ENCODE measurements at places on chromosomes 13 and 19. TPM values are rescaled to one million over a fixed set of nuclear protein-coding genes. Genes with fewer than 3 reads are reported as not detected.
A peak's percentile ranks its signal among the peaks of the same experiment; 100 is the strongest.

DNA sequence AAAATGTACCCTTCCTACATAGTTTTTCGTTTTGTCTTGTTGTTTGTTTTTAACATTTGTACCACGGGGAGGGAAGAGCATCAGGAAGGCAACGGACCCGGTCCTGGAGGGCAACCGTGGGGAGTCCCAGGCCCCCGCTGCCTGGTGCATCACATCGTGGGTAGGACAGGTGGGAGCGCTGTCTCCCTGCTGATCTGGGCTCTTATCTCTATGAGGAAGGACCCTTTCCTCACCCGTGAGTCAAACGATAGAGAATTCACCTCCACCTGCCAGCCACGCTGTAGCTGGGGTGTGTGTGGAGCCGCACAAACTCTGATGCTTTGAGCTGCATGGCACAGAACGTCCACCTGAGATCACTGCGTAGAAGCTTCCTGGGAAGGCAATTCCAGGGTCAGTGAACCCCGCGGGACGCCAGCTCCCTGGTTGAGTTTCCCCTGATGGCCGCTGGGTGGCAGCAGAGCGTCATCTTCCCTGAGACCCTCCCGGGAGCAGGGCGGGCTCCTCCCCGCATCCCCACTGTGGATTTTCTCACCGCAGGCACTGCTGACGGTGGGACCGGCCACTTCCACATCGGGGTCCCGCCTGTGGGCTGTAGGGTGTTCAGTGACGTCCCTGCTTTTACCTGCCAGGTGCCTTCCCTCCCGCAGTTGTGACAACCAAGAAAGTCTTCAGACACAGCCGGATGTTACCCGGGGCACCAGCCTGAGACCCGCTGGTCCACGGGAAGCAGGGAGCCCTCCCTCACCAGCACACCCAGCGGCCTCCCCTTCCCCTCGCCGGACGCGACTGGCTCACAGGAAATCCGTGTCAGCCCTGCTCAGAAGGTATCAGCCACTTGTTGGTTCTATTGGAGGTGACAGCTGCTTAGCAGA, 54.7 kb downstream of the ZNF787 start:
- no peak overlapping the region for H3K27ac ChIP-seq
- no peaks in the 10 kb centered on the region for H3K4me1 ChIP-seq
- peak; percentile 34 for DNase-seq
- H3K36me3 ChIP-seq: no peaks in the 10 kb centered on the region

ZNF460 gene
- total RNA-seq: 78.1 TPM

POSTN gene
- total RNA-seq: 38.0 TPM

DNA sequence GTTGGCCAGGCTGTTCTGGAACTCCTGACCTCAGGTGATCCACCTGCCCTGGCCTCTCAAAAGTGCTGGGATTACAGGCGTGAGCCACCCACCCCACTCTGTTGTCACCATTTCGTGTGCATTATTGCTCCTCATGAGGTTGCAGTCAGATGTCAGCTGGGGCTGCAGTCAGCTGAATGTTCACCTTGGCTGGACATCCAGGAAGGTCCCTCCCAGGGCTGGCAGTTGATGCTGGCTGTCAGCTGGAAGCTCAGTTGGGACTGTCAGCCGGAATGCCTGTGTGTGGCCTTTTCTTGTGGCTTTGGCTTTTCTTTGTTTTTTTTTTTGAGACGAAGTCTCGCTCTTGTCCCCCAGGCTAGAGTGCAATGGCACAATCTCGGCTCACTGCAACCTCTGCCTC, 6.6 kb downstream of the MEGF8 start:
- H3K4me3 ChIP-seq: no peak overlapping the region
- H3K27ac ChIP-seq: no peak overlapping the region
- no peak for DNase-seq
- no peaks in the 10 kb centered on the region for H3K27me3 ChIP-seq

TNPO2 gene
- total RNA-seq: 28.2 TPM

- H3K36me3 ChIP-seq: no peaks in the 10 kb centered on the region
These were observed 97.5 kb upstream of the FBXL3 start for GRCh38 chr13:77124423-77124822.

Data from fibroblast of lung (primary cell).